ENCODE measurements at places on chromosomes 1 and 21.

GRCh38 chr1:70608815-70609214 lies 197.7 kb downstream of the CTH start:
- DNase-seq, result no peak

GRCh38 chr1:40711465-40712404 lies 20.2 kb downstream of the NFYC start:
- DNase-seq, result peak; percentile 31

GRCh38 chr1:222331340-222331739 lies 216.6 kb downstream of the HHIPL2 start:
- DNase-seq, result no peak

DNA sequence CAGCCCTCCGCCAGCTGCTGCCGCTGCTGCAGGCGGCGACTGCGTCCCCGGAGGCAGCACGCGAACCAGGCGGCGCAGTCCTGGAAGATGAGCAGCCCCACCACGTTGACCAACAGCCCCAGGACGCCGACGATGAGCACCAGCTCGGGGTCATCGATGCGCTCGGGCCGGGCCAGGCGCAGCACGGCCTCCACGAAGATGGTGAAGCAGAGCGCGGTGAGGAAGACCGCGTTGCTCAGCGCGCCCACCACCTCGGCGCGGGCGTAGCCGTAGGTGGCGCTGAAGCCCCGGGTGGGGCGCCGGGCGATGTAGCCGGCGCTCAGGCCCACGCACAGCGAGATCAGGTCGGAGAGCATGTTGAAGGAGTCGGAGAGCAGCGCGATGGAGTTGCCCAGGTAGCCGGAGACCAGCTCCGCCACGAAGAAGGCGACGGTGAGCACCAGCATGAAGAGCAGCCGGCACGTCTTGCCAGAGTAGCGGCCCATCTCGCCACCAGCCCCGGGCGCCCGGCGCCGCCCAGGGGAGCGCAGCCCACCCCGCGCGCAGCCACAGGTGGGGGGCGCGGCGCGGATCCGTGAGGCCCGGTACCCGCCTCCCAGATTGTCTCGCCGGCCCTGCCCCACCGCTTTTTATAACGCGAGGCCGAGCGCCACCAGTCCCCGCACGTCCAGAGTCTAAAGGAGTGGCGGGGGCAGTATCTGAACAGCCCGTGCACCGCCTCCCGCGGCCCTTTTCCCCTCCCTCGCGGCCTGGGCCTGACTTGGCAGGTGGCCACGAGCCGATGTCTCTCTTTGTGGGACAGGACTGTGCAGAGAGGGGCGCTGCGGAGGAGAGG lies at the start of gene SLC30A10:
Gene SLC30A10, minus strand, starts transcription at position 602 of the 835 bp plus-strand sequence. Its CDS starts 117 bp downstream, at position 485.
- peak; percentile 7 for DNase-seq

GRCh38 chr21:45155910-45156309 lies 81.5 kb downstream of the ADARB1 start:
- no peak for DNase-seq

- DNase-seq, result no peak
Observed at GRCh38 chr21:44259082-44259705, 2.5 kb downstream of the DNMT3L start.
